Dermis blood vessel endothelial cell (primary cell): ENCODE measurements at places on chromosomes 13 and 19. TPM values are rescaled to one million over a fixed set of nuclear protein-coding genes. Genes with fewer than 3 reads are reported as not detected.

GRCh38 chr13:80547341-80547740 is 206.4 kb upstream of the SPRY2 start:
- DNase-seq: peak; percentile 77

DAND5 gene
- total RNA-seq: 0.09 and 0.17 TPM in 2 replicates

GRCh38 chr19:4523306-4524110 is 5.2 kb upstream of the PLIN4 start:
- peak; percentile 74 for DNase-seq

DNA sequence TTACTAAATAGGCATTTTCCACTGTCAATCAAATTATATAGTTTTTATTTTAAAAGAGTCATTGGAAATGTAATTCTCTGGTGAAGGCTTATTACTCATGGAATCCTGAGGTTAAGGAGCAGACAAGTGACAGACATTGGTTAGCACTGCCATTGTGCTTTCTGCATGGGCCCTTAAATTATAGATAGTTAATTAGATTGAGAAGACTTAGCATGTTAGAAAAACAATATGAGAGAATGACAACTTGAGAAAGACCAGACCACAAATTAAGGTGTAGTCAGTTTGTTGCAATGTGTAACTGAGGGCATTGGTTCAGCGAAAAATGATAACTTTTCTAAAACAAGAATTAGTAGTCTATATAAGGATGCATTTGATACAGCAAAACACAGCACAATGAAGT is 195.5 kb downstream of the SLITRK6 start:
- no peak for DNase-seq

- no peak for DNase-seq
These were observed 1618.7 kb downstream of the OLFM4 start for GRCh38 chr13:54647275-54647674.

CCDC70 gene
- total RNA-seq: not detected in 2 replicates

HNRNPA1L2 gene
- 2.2 and 4.0 TPM in 2 replicates for total RNA-seq
